Stimulated activated CD4-positive, alpha-beta T cell treated with anti-CD3 and anti-CD28 coated beads, TNF-alpha, amount 100 ng/mL, for 1 hour (primary cell): ENCODE measurements at places on chromosomes 11 and 22.

DNA sequence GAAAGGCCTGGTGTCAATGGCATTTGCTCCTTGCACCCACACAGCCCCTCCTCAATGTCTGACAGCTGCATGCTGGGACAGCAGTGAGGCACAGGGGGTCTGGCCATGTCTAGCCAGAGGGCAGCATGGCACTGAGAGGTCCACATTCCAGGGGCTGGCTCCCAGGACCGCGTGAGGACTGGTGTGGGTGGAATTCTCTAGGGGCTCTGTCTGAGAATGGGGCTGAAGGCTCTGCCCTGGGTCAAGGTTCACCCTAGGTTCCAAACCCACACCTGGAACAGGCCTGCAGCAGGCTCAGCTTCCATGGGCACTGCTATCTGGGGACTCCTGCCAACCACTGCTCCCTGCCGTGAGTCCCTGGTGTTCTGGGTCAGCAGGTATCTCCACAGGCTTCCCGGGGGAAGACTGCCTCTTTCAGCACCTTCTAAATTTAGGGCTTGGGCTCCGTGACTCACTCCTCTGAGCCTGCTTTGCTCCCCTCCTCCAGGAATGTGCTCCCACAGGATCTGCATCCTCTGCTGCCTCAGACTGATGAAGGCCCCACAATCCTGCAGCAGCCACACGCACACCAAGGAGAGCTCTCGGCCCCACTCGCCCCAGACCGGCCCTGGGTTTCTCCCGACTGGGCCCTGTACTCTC is 4.2 kb downstream of the STARD10 start:
- no peak for DNase-seq

- DNase-seq = no peak
These were observed 5.2 kb downstream of the NDUFV1 start for GRCh38 chr11:67611704-67612587.

- DNase-seq = no peak
These were observed 61.2 kb downstream of the CLPB start for GRCh38 chr11:72373163-72373562.

DNA sequence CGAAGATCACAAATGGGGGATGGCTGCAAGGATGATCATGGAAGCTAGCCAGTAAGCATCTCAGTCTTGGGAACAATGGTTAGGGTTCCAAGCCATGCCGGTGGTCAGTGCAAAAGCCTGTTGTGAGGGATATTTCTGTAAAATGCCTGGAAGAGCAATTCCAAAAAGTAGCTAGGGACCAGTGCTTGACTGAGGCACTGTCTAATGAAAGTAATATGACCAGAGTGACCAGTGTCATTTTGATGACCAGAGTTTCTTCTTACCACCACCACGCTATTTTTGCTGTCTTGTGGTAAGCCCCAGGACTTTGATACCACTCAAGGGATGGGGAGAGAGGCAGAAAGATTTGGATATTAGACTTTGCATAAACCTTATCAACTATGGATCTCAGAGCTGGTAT is 18.4 kb downstream of the GDPD4 start:
- no peak for DNase-seq

DNA sequence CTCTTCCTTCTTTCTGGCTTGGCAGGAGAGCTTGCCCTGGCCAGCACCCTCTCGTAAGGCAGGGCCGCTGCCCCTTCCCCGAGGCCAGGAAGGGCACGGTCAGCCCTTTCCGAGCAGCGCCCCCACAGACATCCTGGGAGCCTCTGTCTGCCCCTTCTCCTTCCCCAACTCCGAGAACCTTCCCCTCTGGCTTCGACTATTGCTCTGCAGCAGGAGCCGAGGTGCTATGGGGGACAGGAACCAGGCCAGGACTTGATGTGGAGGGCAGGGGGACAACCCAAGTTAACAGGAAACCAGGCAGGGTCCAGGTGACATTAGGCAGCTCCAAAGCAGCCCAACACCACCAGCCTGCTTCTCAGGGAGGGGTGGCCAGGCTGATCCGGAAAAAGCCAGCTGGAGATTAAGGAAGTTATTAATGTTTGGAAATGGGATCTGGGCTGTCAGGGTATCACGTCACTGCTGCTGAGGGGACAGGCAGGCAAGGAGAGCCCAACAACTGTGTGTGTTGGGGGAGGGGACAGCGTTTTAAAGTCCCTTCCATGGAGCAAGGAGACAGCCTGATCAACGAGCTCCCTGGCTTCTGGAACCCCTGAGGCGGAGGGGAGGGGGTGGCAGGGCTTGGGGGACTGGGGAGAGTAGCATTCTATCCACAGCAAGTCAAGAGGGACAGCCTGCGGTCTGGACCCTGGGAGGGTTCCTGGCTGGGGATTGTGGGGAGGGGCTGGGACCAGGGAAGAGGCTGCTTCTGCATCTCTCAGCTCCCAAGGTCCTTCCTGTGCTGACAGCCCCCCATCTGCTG is 27.3 kb downstream of the SYT7 start:
- no peak for DNase-seq

GRCh38 chr11:6351782-6352382 is 31.6 kb upstream of the CAVIN3 start:
- DNase-seq = no peak

DNA sequence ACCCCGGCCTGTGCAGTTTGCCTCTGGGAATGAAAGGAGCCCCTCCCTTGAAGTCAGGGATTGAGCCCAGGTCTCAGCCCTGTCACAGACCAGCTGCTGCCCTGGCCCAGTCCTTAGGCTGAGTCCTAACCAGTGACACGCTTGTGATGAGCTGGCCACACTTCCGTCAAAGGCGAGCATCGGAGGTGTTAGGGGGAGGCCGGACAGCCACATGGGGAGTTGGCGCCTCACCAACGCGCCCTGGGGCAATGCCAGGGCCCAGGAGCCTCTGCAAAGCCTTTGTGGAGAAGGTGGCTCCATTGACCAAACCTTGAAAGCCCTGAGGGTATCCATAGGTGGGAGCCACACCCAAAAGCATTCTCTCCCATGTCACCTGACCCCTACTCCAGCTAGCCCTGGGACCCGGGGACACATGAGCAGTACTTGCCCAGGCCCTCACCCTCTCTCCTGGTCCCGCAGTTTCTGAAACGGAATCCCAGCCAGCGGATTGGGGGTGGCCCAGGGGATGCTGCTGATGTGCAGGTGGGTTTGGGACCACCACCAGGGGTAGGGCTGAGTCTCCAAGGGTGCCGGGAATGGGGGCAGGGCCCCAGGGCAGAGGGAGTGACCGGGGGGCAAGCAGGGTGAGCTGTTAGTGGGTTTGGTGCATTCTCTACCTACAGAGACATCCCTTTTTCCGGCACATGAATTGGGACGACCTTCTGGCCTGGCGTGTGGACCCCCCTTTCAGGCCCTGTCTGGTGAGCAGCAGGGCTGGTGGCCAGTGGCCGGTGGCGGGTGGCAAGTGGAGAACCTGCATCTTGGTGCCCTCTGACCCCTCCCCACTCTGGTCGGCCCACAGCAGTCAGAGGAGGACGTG is 3.7 kb downstream of the PTPRCAP start:
- no peak for DNase-seq

GRCh38 chr11:71991494-71991893 is 7.2 kb upstream of the IL18BP start:
- no peak for DNase-seq

DNA sequence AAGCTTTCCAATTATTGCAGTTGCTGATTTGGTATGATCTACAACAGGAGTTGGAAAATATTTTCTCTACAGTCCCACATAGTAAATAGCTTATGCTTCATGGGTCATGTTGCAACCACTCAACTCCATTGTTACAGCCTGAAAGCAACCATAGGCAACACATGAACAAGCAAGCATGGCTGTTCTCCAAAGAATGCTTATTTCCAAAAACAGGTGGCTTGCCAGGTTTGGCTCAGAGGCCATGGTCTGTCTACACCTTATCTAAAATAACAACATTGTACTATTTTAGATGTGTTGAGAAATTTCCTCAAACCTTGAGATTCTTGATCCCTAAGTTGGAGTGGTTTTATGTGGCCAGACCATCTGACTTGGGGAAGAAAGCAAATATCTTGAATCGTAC is 153.9 kb upstream of the MPPED2 start:
- DNase-seq = no peak

GRCh38 chr11:85945296-85945695 is 90.1 kb downstream of the CCDC83 start:
- DNase-seq = no peak

DNA sequence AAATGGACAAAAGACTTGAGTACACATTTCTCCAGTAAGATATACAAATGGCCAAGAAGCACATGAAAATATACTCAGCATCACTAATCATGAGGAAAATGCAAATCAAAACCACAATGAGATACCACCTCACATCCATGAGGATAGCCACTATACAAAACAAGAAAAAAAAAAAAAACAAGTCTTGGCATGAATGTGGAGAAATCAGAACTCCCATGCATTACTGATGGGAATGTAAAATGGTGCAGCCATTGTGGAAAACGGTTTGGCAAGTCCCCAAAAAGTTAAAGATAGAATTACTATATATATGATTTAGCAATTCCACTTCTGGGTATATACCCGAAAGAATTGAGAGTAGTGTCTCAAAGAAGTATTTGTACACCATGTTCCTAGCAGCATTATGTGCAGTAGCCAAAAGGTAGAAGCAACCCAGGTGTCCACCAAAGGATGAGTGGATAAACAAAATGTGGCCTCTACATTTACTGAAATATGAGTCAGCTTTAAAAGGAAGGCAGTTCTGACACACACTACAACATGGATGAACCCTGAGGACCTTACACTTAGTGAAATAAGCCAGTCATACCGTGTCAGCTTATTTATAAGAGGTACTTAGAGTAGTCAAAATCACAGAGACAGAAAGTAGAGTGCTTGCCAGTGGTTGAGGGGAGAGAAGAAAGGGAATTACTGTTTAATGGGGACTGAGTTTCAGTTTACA is 146.3 kb downstream of the WNT7B start:
- no peak for DNase-seq

DNA sequence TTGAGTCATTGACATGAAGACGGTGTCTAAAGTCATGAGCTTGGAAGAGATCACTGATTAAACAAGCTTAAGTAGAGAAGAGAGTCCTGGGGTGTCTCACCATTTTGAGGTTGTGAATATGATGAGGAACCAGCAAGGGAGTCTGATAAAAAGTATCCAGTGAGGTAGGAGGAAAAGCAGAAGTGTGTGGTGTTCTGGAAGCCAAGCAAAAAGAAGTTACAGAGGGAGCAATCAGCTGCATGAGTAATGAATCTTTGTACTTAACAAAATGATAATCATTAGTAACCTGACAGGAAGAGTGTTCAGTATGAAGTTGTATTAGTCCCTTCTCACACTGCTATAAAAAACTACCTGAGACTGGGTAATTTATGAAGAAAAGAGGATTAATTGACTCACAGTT is 131.3 kb downstream of the C11orf87 start:
- DNase-seq = no peak

- no peak for DNase-seq
These were observed 868.5 kb upstream of the TENM4 start for GRCh38 chr11:80309301-80309700.

DNA sequence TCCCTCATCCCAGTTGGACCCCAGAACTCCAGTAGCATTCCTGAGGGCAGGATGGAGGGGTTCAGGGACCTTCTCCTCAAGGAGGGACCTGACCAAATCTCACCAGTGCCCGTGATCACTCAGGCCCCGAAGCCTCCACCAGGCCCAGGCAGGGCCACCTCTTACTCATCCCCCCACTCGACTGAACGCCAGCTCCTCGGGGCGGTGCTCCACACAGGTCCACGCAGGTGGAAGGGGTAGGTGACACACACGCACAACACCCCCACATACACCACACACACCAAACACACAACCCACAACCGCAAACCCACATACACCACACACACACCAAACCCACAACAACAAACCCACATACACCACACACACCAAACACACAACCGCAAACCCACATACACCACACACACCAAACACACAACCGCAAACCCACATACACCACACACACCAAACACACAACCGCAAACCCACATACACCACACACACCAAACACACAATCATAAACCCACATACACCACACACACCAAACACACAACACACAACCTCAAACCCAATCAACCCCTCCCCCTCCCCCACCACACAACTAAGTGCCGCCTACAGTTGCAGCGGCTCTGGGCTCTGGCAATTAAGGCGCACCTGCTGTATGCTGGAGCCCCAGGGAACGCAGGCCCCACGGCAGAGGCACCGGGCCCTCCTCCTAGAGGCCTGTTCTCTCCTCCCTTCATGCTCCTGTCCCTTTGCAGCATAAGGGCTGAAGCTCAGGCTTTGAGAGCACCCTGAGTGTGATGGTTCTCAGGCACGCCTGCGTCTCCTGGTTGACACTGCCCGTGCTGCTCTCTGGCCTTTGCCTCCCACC is 1318.1 kb downstream of the TBC1D22A start:
- DNase-seq = no peak

GRCh38 chr11:110379261-110379660 is 50.5 kb upstream of the FDX1 start:
- DNase-seq = no peak

DNA sequence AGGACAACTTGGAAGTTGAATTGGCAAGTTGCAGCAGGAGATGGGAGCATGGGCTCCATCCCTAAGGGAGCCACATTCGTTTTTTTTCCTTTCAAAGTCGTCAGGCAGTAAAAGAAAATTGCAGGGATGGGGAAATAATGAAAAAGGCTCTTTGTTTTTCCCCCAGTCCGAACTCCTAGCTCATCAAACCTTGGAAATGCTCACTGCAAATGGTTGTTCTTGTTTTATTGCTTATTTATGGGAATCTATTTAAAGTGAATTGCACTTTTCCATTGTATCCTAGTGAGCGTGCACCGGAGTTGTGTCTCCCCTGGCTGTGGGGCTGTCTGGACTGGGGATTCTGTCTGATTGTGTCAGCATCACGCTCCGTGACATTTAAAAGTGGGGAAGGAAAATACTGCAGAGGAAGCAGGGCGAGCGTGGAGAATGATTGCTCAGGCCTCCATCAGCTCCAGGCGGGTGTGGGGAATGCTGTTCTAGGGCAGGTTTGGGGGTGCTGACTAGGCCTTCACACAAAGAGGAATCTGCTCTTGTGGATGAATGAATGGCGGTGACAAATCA is 306.4 kb downstream of the KIRREL3 start:
- DNase-seq = no peak

DNA sequence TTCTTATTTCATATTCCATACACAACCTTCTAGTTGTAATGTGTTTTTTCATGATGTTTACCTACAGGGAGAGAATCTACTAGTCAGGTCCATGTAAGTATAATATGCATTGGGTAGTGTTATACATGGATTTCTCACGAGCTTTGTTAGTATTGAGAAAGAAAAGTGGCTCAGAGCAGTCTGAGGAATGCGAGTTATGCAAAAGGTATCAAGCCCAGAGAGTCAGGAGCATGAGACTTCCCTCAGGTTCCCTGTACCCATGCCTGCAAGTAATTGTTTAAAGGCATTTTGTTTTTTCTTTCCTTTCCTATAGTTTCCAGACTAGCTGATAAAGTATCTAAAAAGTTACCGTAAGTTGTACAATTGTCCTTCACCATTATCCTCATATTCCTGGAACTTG is 66.1 kb downstream of the STK33 start:
- no peak for DNase-seq

GRCh38 chr22:33898121-33898520 is 22.2 kb downstream of the LARGE1 start:
- no peak for DNase-seq
